ENCODE measurements at places on chromosomes 2 and 18.

DNA sequence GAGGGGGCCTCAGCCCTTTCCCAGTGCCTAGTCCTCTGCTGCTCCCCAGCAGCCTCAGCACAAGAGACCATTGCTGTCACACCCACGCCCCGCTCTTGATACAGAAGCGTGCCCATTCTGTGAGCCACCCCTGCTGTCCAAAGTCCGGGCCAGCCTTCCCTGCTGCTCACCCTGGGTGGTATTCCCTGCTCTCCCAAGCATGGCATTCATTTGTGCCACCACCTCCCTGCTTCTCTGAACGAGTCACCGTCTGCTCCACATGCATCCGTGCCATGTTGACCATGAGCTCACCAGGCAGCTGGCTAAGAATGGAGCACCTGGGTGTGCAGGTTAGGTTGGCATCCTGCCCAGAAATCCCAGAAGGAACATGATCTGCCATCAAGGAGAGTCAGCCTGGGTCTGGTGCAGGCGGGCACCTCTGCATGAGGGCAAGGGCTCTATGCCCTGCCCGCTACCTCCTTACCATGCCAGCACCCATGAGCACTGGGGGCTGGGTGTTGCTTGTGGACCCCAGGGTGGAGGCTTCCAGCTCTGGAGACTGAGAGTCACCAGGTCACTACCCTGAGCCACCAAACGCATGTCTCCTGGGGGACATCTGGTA is 63.0 kb downstream of the TWIST2 start:
- DNase-seq = peak; percentile 16

DNA sequence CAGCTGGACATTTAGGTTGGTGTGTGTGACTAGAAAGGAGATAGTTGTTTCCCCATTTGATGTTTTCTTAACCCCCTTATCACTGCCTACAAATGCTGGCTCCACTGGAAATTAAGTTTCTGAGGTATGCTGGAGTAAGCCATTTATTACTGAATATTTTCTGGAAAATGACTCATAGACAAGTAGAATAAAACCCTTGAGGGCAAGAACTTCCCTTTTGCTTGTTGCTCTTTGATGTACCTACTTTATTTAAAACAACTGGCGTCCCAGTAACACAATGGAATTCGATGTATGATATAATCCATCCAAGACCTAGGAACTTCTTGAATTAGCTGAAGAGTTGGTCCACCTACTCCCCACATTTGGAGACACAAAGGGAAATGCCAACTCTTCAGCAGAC is 33.3 kb upstream of the SESTD1 start:
- no peak for DNase-seq

GRCh38 chr18:5515011-5515784 is 28.6 kb downstream of the EPB41L3 start:
- DNase-seq = no peak

- DNase-seq = no peak
These were observed 234.0 kb downstream of the NR4A2 start for GRCh38 chr2:156098506-156098905.

DNA sequence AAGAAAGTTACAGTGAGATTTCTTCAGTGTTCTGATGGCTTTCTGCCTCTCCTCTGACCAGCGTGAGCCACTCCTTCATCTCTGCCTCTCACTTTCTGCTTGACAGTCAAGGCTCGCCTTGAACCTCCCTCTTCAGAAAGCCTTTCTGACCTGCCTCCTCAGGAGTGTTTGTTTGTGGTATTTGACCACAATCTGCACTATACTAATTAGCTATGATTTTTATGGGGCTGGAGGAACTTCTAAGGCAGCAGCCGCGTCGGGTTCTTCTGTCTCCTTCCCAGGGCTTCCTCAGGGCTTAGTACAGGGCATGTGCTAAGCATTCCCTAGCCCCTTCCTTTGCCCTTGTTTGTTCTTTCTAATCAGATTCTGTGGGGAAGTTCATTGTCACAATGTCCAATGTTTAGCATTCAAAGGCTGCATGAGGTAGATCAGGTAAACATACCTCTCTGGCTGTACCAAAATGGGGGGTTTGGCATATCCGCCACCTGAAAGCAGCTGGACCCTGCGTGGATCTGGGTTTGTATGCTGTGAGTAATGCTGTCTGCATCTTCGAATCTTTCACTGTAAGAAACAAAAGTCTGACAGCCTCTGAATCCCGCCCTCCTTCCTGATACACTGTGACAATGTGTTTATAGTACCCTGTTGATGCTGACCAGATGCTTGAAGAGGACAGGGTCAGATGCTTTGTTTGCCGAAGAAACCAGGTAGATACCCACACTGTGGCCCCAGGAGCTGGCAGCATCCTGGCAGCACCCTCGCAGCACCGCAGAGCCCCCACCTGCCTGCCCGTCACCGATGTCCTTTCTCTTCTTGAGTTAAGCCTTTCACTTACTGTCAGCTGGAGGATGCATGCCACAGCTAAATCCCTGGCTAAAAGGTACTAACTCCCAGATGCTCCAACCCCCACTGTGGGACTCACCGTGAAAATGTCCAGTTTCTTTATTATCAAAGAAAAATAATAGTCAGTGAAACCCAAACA is 260.8 kb upstream of the HDAC4 start:
- no peak for DNase-seq

DNA sequence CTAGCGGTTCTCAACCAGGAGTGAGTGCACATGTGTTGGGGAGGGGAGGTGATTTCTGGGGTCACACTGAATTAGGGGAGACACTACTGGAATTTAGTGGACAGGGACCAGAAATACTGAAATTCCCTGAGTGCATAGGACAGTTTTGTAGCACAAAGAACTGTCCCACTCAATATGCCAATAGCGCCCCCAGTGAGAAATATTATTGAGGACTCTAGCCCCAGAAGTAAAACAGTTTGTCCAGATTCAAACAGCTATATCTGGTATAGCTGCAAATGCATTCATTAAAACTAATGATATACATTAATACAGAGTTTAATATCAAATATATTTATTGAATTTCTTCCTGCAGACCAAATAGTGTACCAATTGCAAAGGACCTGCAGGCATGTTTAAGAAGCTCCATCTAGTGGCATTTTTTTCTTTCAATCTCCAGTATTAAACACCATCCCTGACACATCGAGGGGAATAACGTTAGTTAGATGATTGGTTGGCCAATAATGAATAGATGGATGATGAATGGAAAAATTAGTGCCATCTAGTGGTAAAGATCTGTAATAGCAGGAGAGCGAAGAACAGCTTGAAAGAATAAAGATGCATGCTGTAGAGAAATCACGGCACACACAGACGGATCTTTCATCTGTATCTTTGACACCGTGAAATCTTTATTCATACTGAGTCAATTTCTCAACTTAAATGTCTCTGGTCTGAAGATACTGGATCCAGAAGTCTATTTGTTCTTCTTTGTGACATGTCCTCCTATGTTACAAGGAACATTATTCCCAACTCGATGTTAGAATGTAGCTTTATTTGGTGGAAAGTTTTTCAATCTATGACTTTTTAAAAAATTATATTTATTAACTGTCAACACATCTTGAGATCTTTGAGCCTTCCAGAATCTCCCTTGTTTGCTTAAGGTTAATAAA is 62.5 kb downstream of the DHRS9 start:
- DNase-seq = no peak

DNA sequence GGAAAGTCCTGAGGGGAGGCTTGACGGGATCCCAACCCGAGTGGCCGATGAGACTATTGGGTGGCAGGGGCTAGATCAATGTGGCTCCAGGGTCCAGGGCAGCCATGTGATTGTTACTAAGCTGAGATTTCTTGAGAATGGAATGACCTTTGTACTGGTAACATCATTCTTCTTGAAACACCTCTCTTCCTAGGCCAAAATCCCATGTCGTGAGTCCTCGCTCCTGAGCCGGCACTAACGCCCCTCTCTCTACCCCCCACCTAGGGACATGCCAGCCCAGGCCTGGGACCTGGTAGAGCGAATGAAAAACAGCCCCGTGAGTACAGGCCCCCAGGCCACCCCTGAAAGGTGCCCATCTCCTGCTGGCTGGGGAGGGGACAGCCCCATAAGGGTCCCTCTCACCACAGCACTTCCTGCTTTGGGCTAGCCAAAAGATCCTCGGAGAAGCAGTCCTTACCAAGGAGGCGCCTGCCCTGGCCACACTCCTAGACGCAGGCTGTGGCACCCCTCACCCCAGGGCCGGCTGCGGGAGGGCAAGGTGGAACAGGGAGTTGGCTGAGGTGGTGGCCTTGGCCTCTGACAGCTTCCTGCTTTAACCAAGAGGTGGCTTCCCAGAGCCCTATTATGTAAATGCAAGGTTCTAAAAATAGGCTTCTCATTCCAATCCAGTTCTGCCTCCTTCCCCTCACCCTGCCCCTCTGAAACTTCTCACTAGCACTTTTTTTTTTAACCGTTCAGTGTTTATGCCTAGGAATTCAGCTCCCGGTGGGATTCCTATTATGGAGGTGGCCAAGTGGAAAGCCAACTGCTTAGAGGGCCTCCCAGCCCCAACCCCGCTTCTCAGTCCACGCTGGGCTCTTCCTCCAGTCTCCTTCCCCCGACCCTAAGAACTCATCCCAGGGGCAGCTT is 126.6 kb upstream of the PPP1CB start:
- DNase-seq = no peak

DNA sequence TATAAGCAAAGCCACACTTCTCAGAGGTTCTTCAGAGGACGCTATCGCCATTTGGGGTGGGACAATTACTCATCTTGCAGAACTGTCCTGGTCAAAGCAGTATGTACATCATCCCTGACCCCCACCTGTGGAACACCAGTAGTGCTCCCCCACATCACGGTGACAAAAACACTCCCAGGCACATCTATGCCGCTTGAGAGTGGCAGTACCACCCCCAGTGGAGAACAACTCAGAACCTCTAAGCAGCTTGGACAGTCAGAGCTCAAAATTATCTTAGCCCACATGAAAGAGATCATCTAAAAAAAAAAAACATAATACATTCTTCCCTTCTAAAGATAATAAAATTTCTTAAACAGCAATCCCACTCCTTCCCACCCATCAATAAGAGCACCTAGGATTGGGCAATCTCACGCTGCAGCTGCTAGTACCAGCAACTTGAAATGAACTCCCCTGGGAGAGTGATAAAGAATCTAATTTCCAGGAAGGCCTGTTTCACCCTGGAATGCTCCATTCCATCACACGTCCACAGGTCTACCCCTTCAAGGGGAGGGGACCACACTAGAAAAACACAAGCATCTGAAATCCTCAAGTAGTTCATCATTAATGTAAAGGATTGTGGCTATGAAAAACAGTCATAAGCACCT is 31.7 kb downstream of the LRP2 start:
- DNase-seq = no peak

Measured in SHP77 treated with DMSO at 0.1 percent for 48 hours (cell line).